ENCODE measurements at places on chromosomes 5 and 9.

DNA sequence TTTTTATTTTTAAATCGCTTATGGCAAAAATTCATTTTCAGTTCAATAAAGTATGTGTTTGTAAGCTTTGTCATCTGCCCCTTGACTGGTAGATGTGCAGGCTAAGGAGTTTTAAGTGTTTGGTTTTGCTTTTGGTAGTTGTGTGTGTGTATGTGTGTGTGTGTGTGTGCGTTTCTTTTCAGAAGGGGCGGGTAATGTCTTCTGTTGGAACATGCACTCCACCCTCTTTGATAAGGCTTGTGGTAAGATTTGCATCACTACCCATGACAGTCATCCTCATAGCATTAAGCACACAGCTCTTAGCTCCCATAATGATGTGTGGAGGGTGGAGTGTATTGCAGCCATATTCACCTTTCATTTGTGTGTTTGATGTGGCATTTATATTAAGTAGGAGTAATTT is 92.1 kb upstream of the FSD1L start:
- peak; percentile 14 for DNase-seq

DNA sequence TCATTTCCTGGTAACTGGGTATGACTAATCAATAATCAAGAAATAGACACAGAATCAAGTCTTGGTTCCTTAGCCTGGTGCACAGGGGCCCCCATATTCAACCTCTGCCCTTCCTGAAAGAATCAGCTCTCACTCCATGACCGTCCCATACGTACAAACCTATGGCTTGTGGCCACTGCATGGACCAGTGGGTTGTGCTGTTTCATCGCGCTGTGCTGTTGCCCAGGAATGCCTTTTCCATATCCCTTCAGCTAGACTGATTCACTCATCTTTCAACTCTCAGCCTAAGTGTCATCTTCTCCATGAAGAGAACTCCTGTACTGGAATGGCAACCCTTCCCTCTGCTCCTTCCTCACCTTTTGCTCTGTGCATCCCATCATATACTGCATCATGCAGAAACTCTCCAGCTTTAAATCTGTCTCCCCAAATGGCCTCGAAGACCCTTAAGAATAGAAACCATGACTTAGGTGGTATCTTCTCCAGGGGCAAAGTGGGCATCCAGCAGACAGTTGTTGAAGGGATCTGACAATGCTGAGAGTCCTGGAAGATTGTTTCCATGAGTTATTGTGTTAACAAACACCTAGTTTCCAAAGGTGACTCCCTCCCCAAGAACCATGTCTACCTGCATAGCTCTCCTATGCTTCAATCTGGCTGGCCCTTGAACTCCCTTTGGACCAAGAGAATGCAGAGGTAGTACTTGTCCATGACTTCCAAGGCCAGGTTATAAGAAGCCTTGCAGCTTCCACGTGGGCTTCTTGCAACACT is 180.8 kb downstream of the ACTL7B start:
- no peak for DNase-seq

GRCh38 chr9:18297056-18297841 is 176.7 kb upstream of the ADAMTSL1 start:
- peak; percentile 2 for DNase-seq

DNA sequence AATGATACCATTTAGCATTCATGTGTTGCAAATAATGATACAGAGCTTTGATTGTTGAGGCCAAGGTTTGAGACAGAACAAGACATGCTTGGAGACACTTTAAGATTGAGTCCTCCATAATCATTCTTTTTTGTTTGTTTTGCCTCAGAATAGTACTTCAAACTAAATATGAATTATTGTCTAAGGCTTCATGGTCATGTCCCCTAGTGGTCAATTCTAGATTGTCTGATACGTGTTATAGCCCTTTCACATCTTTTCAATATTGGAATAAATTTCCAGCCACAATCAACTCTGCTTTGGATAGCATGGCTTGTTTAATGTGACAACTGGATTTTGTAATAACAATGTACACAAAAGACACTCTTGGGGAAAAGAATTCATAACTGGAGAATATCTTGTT is 64.2 kb downstream of the PRLR start:
- DNase-seq = no peak

- no peak for DNase-seq
Measured at GRCh38 chr9:104858271-104858670, 69.7 kb downstream of the ABCA1 start.

DNA sequence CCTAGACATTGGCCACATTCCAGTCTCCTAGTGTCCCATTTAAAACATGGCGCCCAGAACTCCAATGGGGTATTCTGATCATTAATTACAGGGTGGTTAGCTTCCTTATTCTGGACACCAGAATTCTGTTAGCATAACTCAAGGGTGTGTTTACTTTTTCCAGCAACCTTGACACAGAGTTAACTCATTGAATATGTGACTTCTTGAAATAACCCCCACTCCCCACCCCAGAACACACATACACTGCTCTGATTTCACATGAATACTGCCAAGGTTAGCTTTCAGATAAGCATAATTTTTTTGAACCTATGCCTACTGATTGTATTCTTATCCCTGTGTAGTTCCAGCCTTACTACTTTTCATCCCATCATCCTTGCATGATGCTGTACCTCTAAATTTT is 151.1 kb downstream of the SMARCA2 start:
- no peak for DNase-seq

GRCh38 chr9:126219648-126220063 is 107.0 kb upstream of the MVB12B start:
- no peak for DNase-seq

GRCh38 chr9:37852222-37852621 is 51.6 kb downstream of the DCAF10 start:
- no peak for DNase-seq

DNA sequence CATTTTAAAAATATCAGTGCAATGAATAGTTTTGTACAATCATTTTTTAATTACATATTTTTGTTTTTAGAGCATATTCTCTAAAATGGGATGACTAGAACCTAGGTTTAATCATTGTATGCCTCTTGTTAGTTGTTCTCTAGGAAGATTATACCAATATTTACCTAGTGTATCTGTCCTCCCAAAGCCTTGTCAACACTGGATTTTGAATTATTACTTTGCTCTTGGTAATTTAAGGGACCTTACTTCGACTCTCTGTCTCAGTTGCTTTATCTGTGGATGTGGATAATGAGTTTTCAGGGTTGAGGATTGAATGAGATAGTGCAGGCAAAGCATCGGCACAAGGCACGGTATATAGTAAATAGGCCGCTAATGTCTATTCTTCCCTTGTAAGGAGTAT is 10.9 kb upstream of the PIP5K1B start:
- DNase-seq = no peak

- DNase-seq = no peak
Measured at GRCh38 chr5:101253096-101253495, 350.0 kb upstream of the ST8SIA4 start.

DNA sequence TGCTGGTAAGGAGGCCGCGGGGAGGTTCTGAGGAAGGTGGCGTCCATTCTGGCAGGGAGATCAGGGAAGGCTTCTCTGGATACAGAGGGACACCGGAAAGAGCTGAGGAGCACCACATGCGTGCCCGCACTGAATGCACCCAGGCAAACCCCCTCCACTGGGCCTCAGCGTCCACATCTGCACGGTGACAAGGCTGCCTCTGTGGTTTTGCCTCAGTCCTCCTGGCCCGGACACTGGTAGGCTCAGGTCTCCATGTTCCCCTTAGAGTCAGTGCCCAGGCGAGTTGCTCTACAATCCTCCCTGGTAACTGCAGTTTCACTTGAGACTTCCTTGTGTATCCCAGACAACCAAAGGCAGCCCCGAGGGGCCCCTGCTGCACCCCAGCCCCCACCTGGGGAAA is 173.3 kb downstream of the MELK start:
- DNase-seq = no peak

- DNase-seq = peak; percentile 96
Measured at GRCh38 chr9:4832786-4833579, 40.2 kb downstream of the RCL1 start.

- DNase-seq = no peak
Measured at GRCh38 chr5:159620853-159621540, 290.7 kb upstream of the IL12B start.

GRCh38 chr9:114504341-114505186 is 709 bp downstream of the WHRN start:
- no peak for DNase-seq

- DNase-seq = no peak
Measured at GRCh38 chr5:160119905-160120266, 636 bp upstream of the PWWP2A start.

DNA sequence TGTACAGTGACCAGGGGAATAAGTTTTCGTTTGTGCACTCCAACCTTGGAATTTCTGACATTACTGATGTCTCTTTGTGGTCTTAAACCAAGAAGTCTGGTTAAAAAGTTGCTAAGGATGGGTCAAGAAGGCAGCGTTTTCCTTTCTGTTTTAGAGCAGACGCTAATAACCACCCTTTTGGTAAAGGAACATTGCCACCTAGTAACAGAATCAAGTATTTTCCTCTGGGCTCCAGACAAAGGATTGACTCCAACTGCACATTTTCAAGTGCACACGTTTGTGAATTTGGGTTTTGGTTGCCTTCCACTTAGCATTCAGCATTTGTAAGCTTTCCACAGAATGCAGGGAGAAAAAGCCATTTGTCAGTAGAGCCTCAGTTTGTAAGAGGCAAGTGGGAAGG is 22.2 kb upstream of the CEP78 start:
- DNase-seq = peak; percentile 35

DNA sequence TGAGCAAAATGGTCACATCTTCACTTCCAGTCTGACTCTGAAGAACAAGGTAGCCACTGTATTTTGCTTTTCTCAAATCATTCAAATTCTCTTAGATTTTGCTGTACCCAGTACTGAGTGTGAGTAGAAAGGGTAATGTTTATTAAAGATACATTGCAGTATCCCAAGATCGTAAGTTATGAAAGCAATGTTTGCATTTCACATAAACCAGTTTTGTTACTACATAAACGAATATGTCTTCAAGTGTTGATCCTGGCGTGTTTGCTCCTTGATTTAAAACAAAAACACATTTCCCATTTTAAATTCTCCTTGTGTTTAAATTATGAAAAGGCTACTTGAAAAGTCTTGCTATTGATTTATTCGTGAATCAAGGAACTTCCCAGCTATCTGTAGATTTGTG is 22.0 kb downstream of the SNX30 start:
- DNase-seq = no peak

DNA sequence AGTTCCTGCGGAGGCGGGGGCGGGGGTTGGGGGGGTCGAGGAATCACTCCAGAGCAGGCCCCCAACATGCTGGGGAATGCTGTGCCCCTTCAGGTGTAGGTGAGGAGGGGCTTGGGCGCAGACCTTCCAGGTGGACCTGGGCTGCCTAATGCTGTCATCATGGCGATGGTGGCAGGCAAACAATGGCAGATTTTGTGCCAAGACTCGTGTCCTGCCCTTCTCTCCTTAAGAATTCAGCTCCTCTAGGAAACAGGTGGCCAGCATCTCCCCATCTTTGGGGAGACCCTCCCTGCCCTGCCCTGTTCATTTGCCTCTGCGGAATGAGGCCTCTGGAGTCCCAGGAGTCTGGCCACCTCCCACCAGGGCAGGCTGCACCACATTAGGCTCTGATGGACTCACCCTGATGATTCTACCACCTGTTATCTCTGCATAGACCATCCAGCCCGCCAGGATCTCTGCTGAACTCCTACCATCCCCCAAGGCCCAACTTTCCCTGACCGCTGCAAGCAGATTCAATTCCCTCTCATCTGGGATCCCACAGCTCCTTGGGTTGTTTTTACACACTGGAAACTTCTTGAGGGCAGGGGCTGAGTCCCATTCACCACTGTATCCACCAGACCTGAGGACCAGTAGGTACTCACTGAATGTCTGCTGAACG is 10.9 kb upstream of the SLC25A51 start:
- DNase-seq = no peak

GRCh38 chr5:17258431-17258830 is 41.0 kb downstream of the BASP1 start:
- DNase-seq = peak; percentile 15

- DNase-seq = no peak
Measured at GRCh38 chr5:109167586-109167985, 242.2 kb downstream of the PJA2 start.

DNA sequence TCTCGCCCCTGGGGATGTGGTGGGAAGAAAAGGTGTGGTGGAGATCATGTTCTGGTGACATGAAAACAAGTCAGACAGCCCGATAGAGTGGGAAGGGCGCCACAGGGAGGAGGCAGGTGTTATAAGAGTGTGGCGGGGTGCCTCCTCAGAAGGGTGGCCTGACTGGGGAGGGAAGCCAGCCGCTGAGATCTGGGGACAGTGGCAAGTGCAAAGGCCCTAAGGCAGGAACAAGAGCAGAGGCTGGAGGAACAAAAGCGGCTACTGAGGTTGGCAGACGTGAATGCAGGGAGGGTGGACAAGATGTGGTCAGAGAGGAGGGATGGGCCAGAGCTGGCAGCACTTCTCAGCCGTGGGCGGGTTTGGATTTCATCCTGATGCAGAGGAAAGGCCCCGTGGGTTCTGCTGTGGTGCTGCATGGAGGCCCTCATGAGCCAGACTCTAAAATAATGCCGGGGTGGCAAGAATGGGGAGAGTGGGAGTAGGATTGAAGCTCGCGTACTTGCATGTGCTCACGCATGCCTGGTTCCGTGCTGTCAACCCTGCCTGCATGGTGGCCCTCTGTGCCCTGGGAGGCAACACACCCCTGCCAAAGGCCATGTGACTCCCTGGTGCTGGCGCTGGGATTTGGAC is 89.2 kb downstream of the MVB12B start:
- no peak for DNase-seq

- peak; percentile 86 for DNase-seq
Measured at GRCh38 chr9:31597977-31598376, 786.5 kb upstream of the ACO1 start.

GRCh38 chr5:83509540-83509939 is 38.0 kb downstream of the VCAN start:
- DNase-seq = peak; percentile 22

- DNase-seq = no peak
Measured at GRCh38 chr9:7906783-7907550, 107.4 kb upstream of the DMAC1 start.

GRCh38 chr5:111976705-111977435 is 219.9 kb upstream of the NREP start:
- DNase-seq = no peak

DNA sequence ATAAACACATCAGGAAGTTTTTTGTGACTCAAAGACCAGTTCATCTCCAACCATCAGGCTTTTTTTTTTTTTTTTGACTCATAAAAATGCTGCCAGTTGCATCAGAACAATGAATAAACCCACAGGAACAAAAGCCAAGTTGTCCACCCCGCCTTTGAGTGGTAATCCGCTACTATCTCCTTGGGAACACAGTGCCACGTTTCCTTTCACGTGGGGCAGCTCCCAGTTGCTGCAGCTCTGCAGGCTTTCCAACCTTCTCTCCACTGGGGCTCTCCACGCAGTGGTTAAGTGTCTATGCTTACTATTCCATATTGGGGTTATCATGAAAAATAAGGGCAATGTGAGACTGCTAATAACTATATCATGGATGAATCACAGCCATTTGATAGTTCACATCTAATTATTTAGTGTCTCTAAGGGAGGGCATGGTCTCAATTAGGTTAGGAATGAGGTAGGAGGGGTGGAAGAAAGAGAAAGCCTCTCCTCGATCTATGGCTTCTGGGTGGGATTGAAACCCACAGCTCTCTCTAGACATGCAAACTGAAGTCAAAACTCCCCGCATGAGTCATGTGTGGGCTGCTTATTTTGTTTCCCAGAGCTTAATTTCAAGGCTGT is 55.8 kb upstream of the ACTBL2 start:
- DNase-seq = peak; percentile 81
